GM13976 (cell line): ENCODE measurements at places on chromosomes 13 and 19.

- DNase-seq: peak; percentile 83
Observed at GRCh38 chr19:41997121-41997850, 3.3 kb upstream of the ATP1A3 start.

DNA sequence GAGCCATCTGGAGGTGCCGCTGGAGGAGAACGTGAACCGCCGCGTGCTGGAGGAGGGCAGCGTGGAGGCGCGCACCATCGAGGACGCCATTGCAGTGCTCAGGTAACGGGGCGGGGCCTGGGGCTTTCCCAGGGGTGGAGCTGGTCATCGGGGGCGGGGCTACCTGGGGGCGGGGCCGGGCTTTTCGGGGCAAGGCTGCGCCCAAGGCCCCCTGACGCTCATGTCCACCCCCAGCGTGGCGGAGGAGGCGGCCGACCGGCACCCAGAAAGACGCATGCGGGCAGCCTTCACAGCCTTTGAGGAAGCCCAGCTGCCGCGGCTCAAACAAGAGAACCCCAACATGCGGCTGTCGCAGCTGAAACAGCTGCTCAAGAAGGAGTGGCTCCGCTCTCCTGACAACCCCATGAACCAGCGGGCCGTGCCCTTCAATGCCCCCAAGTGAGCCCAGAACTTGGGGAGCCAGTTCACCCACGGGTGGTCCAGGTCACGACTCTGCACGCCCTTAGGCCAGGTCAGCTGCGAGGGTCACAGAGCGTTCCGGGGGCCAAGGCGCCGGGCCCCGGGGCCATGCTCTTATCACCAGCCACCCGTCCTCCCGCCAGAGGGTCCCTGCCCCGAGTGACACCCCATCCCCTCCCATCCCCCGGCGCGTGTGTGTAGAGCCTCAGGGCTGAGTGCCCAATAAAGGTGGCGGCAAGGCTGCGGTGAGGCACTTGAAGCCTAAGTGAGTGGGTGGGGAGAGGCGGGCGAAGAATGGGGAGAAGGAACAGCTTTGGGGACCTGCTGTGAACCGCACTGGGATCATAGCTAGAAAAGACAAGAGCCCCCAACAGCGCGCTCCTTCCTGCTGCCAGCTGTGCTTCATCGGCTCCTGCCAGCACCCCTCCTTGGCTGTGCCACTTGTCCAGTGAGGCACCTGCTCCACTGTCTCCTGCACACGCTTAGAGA lies 10.7 kb downstream of the CCDC124 start:
- DNase-seq: no peak

- no peak for DNase-seq
Observed at GRCh38 chr19:14096272-14096992, 5.9 kb upstream of the SAMD1 start.

GRCh38 chr13:110116072-110116487 lies 190.9 kb downstream of the COL4A1 start:
- peak; percentile 72 for DNase-seq

DNA sequence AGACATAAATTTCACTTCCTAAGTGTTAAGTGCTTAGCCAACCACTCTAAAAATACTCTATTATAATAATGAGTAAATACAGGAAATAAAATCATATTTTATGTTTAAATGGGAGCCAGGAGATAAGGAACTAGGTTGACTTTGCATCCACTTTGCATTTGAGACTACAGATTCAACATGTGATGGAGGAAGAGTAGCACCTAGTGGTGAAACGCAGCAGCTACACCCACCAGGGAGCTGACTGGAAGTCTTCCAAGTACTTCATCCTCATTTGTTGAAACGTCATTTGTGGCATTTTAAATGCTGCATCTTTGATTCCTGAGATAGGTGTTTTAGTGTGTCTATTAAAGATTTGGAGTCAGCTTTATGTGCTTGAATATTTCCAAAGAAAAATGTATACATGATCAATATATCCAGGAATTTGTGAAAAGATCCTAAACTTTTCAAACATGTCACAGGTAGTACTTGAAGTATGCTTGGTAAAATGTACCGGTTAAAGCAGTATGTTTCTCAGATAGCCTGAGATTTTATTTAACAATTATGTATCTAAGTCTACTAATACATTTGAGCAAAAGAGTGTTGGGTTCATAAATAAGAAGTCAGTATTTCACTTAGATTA lies 17.4 kb upstream of the KCTD12 start:
- DNase-seq: peak; percentile 60

- DNase-seq: no peak
Observed at GRCh38 chr19:54024660-54025059, 33.2 kb downstream of the CACNG6 start.

DNA sequence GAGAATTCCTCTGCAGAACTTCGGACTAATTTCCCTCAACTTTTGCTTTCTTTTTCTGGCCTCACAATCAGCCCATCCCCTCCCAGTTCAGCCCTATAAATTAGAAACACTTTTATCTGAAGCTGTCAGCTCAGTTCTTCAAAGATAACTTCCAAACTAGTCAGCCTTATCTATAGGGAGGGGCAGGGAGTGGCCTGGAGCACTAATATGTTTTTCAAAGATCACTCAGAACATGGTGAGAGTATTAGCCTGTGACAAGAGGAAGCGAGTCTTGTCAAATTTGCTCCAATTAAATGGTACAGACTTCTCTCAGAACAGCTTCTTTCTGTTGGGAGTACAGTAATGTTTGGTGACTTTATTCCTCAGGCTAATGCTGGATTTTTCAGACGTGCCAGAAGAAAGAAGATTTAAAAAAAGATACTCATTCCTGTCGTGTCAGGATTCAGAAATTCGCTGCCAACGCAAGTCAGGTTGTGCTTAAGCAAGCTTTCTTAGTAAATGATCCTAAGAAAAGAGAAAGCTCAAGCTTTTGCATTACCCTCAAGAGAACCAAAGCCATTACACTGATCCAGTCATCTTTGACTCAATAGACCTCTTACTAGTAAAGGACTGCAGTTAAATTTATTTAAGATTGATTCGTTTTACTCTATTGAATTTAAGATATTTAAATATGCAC lies 1033.6 kb downstream of the SLITRK5 start:
- no peak for DNase-seq

DNA sequence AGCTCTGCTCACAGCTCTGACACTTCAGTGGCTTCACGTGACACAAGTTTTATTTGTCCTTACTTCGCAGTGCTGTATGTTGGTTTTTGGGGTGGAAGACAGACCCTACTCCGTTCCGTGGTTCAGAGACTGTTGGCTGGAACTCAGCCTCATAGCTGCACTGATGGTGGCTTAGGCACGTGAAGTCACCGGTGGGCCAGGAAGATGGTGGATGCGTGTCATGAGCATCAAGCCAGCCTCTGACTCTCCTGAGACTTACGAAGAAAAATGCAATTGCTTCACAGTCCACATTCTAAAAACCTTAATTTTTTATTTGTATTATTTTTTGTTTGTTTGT lies 161.4 kb upstream of the SOX1 start:
- DNase-seq: no peak

- DNase-seq: no peak
Observed at GRCh38 chr13:26663791-26664190, 96.8 kb downstream of the GPR12 start.
